Progenitor cell of endocrine pancreas (in vitro differentiated cells): ENCODE measurements at places on chromosomes 11 and 22. TPM values are rescaled to one million over a fixed set of nuclear protein-coding genes. Genes with fewer than 3 reads are reported as not detected.

Gene RRM1
- 76.4 and 79.9 TPM in 2 replicates for total RNA-seq

Gene CHADL
- total RNA-seq = 3.1 TPM in 2 replicates

Gene UBQLNL
- total RNA-seq = 0.53 and 0.79 TPM in 2 replicates

Gene FAM181B
- 8.9 and 11.3 TPM in 2 replicates for total RNA-seq

Gene VPREB1
- not detected in 2 replicates for total RNA-seq

Gene CCDC15
- total RNA-seq = 3.8 and 4.0 TPM in 2 replicates

Gene TIMM10
- total RNA-seq = 63.4 and 63.5 TPM in 2 replicates

Gene PARVG
- 0.22 TPM in 1 of 2 replicates, not detected in the other for total RNA-seq

Gene MAPK12
- total RNA-seq = 53.7 and 54.6 TPM in 2 replicates

Gene CBX7
- 6.0 and 7.7 TPM in 2 replicates for total RNA-seq

Gene RCOR2
- 39.4 and 39.7 TPM in 2 replicates for total RNA-seq

Gene MUC6
- 1.6 and 1.9 TPM in 2 replicates for total RNA-seq

Gene PRPF19
- 102 and 111 TPM in 2 replicates for total RNA-seq

GRCh38 chr11:45906965-45907611 is at the start of gene FREY1:
Gene FREY1, minus strand, starts transcription at chr11:45907271. Its CDS starts 26 bp downstream, at chr11:45907245.
- DNase-seq = no peak
- no peak within 1 kb of the TSS for H3K27ac ChIP-seq
- H3K27me3 ChIP-seq = no peaks in the 10 kb centered on the region

DNA sequence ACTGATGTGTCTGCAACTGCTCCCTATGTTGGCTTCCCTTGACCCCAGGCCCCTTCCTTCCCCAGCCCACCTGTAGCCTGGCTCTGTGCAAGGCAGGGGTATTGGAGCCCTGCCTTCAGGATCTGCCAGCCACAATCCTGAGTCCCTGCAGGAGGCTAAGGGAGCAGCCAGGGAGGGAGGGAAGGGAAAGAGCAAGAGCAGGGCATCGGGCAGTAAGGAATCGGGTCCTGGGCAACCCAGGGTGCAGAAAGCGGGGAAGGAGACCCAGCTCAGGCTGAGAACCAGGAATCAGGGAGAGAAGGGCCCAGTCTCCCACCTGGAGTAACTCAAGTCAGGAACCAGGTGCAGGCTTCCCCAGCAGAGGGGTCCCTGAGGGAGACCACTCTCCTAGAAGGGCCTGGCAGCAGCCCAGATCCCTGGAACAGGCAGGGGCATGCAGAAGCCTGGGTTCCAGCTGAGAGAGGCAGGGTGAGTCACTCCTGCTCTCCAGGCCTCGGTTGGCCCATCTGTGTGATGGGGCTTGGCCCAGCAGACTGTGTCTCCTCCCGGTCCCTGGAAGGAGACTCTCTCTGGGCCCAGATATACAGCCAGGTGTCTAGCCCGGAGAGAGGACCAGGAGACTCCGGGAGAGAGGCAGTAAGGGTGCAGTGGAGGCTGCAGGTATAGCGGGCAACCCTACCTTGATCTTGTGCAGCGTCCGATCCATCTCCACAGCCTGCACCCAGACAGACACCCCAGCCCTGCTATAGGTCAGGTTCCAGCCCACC is 13.4 kb downstream of the STARD10 start:
- no peaks in the 10 kb centered on the region for H3K36me3 ChIP-seq
- peaks cover 65% of the 10 kb centered on the region for H3K4me1 ChIP-seq
- no peaks in the 10 kb centered on the region for H3K27me3 ChIP-seq
- H3K4me3 ChIP-seq = peak overlapping the region; percentile 85
- DNase-seq = no peak

DNA sequence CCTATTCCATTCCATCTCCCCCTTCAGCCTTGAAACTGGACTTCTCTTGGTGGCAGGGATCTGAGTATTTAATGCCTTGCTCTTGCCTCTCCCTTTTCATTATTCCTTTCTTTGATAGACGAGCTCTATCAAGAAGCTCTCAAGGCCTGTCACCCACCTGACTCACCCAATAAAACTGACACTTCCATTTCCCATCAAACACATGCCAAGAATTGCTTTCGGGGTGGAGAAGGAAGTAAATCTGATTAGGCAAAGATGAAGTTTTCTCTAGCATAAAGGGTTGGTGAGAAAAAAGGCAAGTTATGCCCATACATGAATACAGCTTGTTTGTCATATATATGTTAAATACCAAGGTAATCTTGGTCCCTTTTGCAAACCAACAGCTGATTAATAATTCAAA is 34.9 kb upstream of the MYEOV start:
- no peak for DNase-seq
- peaks cover 24% of the 10 kb centered on the region for H3K27me3 ChIP-seq
- H3K4me1 ChIP-seq = peaks cover 4% of the 10 kb centered on the region
- H3K27ac ChIP-seq = no peak overlapping the region
- H3K36me3 ChIP-seq = no peaks in the 10 kb centered on the region

DNA sequence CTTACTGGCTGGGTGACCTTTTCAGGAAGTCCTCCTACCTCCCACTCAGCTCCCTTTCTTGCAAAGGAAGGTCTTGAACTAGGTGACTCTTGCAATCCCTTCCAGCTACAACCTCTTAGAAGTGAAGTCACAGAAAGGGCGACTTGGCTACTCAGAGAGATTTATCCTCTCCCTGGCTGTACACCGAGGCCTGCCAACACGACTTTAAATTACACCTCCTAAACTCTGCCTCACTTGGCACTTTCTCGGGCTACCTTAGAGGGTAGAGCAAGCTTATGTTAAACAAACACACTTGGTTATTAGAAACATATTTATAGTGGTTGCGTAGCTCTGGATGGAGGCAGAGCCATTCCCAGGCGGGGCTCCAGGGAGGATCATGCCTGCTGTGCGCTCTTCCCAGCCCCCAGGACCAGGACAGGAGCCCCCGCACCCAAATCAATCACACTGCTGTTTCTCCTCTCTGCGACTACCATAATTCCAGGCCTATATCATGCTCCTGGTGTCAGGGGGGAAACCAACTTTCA is 358.4 kb downstream of the BUD13 start:
- peaks cover 24% of the 10 kb centered on the region for H3K4me1 ChIP-seq
- H3K27me3 ChIP-seq = peaks cover 15% of the 10 kb centered on the region
- no peak overlapping the region for H3K4me3 ChIP-seq

GRCh38 chr22:50107529-50107928 is 17.7 kb downstream of the MOV10L1 start:
- peaks cover 5% of the 10 kb centered on the region for H3K27me3 ChIP-seq
- H3K36me3 ChIP-seq = no peaks in the 10 kb centered on the region
- no peaks in the 10 kb centered on the region for H3K4me1 ChIP-seq
- H3K4me3 ChIP-seq = no peak overlapping the region
- DNase-seq = no peak

DNA sequence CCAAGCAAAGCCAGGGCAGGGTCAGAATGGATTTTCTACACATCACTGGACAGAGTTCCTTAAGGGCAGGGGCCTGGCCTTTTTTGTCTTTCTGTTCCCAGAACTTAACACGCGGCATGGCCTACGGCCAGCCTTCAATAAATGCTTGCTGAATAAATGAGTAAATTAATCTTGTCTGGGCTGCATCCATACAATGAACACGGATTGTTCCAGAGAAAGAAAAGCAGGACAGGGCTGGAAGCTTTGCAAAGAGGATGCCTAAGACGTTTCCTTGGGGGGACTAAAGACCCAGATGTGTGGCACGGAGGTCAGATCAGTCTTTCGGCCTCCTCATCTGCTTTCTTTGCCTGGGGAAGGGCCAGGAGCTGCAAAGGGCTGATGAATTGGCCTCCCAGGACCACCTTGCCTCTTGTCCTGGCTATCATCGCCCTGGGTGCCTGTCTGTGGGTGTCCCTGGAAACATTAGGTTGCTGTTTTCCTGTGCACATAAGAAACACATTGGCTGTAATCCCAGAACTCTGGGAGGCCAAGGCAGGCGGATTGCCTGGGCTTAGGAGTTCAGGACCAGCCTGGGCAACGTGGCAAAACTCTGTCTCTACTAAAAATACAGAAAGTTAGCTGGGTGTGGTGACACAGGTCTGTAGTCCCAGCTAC is 20.8 kb upstream of the RFPL3 start:
- no peak overlapping the region for H3K27ac ChIP-seq
- peaks cover 33% of the 10 kb centered on the region for H3K27me3 ChIP-seq
- H3K4me3 ChIP-seq = no peak overlapping the region
- H3K4me1 ChIP-seq = peaks cover 11% of the 10 kb centered on the region

- peaks cover 1% of the 10 kb centered on the region for H3K36me3 ChIP-seq
- DNase-seq = no peak
- no peak overlapping the region for H3K27ac ChIP-seq
- H3K27me3 ChIP-seq = no peaks in the 10 kb centered on the region
- H3K4me3 ChIP-seq = no peak overlapping the region
These were observed 109.1 kb downstream of the RASSF10 start for GRCh38 chr11:13118194-13118593.

DNA sequence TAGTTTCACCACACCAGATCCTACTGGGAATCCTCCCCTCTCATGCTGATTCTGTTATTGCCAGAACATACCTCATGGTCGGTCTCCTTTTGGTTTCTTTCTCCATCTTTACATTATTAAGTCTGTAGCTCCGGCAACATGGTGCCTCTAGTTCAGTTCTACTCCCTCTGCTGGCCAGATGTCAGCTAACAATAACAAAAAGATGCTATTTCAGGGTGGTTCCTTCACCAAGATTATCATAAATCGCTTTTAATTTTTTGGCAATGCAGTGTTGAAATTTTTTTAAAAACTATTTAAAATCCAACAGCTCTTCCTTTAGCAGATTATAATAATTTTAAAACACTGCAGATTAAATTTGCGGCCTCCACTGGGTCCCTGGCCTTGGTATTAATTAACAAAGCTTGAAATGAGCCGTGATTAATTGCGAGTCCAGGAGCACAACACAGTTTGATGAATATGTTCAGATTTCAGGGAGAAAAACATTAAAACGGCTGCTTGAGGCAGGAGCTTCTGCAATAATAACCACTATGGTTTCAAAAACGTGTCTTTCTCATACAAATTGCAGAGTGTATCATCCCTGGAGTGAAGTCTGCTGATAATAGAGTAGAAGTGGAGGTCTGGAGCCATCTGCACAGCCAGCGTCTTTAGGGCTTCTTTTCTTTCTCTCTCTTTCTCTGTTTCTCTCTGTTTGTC is 492.9 kb upstream of the KIRREL3 start:
- peaks cover 3% of the 10 kb centered on the region for H3K27me3 ChIP-seq
- no peak for DNase-seq
- H3K27ac ChIP-seq = no peak overlapping the region
- H3K4me1 ChIP-seq = no peaks in the 10 kb centered on the region
- no peak overlapping the region for H3K4me3 ChIP-seq

- no peak overlapping the region for H3K4me3 ChIP-seq
- H3K4me1 ChIP-seq = no peaks in the 10 kb centered on the region
- no peaks in the 10 kb centered on the region for H3K27me3 ChIP-seq
- H3K27ac ChIP-seq = no peak overlapping the region
- DNase-seq = no peak
These were observed 82.7 kb downstream of the CSNK2A3 start for GRCh38 chr11:11270236-11270775.

DNA sequence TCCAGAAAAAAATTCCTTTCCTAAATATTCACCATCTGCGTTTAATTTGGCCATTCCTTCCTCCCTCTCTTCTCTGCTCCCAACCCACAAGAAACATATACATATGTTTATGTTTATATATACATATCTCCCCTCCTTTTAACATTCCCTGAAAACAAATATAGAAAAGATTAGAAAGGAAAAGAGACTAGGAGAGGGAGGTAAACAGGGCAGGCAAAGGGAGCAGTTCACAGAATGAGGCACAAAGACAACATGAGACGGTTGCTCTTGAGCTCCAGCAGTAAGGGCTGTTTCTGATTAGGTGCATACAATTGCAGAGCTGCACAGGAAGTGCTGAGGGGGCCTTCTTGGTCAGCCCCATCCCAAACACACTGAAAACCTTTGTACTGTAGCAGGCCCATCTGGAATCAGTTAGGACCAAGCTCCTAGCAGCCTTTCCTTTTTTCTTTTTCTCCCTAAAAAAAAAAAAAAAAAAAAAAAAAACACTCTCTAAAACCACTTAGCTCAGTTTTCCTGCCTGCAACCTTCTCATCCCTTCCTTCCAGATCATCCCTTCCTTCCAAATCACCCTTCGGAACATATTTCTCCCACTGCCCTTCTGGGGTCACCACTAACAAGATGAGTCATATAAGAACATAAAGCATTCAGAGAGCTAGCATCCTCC is 57.0 kb downstream of the RBFOX2 start:
- DNase-seq = no peak
- peak overlapping the region; percentile 54 for H3K27ac ChIP-seq
- H3K4me3 ChIP-seq = no peak overlapping the region
- H3K4me1 ChIP-seq = peaks cover 68% of the 10 kb centered on the region
- no peaks in the 10 kb centered on the region for H3K27me3 ChIP-seq
- H3K36me3 ChIP-seq = peaks cover 2% of the 10 kb centered on the region

GRCh38 chr22:50439871-50440331 is 34.9 kb downstream of the SBF1 start:
- H3K27ac ChIP-seq = no peak overlapping the region
- no peak overlapping the region for H3K4me3 ChIP-seq
- no peaks in the 10 kb centered on the region for H3K27me3 ChIP-seq
- H3K4me1 ChIP-seq = no peaks in the 10 kb centered on the region

DNA sequence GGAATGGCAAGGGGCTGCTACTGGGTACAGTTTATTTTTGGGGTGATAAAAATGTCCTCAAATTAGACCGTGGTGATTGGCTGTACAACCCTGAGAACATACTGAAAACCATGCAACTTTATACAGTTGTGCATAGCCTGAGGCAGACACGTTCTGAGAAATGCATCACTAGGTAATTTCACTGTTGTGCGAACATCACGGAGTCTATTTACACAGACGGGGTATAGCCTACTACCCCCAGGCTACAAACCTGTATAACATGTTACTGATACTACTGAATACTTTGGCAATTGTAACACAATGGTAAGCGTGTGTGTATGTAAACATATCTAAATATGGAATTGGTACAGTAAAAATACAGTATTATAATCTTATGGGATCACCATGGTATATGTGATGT is 23.6 kb downstream of the NARS2 start:
- peak overlapping the region; percentile 78 for H3K27ac ChIP-seq
- no peak for DNase-seq
- peaks cover 29% of the 10 kb centered on the region for H3K36me3 ChIP-seq
- no peak overlapping the region for H3K4me3 ChIP-seq
- no peaks in the 10 kb centered on the region for H3K27me3 ChIP-seq

DNA sequence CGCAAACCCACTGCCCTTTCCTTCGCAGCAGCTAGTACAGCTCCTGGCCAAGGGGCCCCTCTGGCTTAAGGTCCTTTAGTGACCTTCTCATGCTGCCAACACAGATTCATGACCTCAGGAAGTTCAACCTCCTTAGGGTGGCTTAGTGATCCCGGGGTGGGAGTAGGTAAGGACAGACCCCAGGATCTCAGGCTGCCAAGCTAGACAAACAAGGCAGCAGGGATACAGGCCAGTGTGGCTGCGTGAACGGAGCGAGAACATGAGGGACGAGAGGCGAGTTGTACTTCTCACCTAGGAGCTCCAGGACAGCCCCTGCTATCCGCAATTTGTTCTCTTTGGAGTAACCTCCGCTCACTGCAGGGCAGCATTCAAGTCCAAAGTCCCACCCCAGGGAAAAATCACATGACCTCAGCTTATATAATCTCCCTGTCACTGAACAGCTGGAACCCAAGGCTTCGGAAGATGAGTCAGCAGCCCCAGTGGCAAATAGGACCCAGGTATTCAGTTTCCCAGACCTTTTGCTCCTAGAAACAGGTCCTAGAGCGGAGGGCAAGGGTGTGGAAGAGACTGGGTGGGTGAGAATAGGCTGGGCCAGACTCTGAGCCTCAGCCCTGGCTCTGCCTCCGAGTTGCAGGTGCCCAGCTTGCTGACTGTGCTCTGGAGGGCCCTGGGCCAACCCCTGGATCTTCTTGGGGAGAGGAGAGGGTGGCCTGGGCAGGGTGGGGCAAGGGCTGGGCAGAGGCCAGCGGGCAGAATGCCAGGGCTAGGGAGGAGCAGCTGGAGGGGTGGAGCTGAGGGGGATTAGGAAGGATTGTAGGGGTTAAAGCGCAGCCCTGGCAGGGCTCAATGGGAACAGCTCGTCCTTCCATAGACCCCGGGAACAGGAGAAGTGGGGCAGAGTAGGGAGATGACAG is 13.1 kb downstream of the USP2 start:
- H3K36me3 ChIP-seq = no peaks in the 10 kb centered on the region
- peaks cover 8% of the 10 kb centered on the region for H3K27me3 ChIP-seq
- peak overlapping the region; percentile 67 for H3K27ac ChIP-seq
